Stimulated activated CD4-positive, alpha-beta T cell treated with anti-CD3 and anti-CD28 coated beads, TNF-alpha, amount 100 ng/mL, for 24 hours (primary cell): ENCODE measurements at places on chromosomes 5 and 9.

DNA sequence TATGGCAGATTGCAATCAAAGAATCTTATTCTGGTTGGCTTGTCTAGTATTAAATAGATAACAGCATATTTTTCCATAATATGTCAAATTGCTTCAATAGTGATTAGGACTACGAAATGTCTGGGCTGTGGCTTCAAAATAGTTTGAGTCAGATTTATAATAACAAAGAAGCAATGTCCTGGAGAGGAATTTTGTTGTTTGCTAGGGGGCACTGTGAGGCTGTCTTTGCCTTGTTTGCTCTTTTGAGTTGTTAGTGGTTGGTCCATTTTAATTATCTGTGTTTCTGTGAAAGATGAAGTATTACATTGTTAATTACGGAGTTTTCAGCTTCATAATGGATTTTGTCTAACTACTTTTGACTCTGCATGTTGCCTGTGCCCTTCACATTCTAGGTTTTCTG is 713.6 kb downstream of the TLE4 start:
- DNase-seq, result no peak

GRCh38 chr5:1881098-1881572 is 1.6 kb downstream of the IRX4 start:
- DNase-seq, result no peak

DNA sequence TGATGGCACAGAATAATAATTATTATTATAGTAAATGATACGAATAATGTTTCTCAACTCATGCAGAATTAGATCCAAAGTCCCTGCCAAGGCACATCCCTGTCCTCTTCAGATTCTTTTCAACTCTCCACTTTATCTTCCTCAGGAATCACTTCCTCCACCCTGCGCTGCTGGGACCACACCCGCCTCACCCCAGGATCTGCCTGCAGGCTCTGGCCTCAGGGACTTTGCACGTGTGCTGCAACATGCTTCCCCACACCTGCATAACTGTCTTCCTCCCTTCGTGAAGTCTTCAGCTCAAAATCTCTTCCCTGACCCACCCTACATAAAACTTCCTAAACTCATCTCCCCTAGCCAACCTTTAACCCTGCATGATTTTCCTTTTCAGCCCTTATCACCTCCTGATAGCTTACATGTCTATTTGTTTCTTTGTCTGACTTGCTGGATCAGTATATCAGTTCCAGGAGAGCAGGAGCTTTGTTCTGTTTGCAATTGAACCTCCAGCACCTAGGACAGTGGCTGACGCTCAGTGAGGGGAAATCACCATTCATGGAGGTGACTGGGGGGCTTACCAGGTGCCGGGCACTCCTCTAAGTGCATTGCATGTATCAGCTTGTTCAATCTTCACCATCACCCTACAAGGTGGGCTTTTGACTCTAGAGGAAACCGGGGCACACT is 47.5 kb upstream of the EGFLAM start:
- DNase-seq, result no peak

DNA sequence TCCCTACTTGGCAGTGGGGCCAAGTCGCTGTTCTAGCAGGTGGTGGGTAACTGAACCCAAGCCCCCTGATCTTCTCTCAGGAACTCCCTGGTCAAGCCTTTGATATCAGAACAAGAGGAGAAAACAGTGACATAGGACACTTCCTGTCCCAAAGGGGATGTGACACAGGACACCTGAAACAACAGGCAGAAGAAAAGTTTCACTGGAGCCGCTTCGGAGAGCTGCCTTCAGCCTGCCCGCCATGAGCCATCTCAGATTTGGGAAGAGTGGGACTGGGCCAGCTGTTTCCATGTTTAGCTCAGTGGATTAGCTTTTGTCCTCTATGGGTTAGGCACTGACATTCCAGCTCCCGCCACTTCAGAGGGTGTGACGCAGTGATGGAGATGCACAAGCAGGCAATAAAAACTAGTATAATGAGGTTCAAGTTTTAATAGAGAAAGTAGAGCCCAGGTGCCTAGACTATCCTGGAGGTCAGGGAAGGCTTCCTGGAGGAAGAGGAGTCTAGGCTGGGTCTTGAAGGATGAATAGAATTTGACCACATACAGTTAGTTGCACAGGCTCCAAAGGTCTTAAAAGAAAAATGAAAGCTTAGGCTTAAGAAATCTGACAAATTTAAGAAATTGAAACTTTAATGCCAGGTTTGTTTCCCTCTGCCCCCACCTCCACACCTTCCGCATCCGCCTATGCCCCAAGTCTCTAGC is 104.1 kb upstream of the SPRY4 start:
- DNase-seq, result no peak

DNA sequence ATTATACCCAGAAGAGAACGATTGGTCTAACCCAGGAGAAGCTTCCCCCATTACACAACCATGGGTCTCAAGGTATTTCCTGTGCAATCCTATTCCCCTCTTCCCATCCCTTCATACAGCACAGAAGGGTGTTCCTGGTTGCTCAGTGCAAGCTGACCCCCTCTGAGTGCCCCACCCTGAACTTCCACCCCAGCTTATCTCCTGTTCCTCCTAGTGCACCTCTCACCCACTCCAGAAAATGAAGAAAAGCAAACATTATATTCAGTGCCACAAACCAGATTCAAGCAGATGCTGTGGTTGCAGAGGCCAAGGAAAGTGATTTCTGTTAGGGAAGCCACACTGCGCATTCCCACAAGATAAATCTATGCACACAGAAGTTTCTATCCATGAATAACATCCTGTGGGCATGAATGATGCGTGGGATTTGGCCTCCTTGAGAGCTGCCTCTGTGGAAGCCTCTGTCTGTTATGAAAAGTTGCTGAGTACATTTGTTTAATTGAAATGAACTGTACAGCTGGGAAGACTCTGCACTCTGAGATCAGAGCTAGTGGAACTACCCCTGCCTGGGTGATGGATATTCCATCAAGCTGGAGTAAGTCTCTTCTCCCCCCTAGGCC is 2.2 kb upstream of the OR2S2 start:
- no peak for DNase-seq

GRCh38 chr9:108569624-108570023 is 286.2 kb downstream of the ACTL7B start:
- DNase-seq, result no peak

DNA sequence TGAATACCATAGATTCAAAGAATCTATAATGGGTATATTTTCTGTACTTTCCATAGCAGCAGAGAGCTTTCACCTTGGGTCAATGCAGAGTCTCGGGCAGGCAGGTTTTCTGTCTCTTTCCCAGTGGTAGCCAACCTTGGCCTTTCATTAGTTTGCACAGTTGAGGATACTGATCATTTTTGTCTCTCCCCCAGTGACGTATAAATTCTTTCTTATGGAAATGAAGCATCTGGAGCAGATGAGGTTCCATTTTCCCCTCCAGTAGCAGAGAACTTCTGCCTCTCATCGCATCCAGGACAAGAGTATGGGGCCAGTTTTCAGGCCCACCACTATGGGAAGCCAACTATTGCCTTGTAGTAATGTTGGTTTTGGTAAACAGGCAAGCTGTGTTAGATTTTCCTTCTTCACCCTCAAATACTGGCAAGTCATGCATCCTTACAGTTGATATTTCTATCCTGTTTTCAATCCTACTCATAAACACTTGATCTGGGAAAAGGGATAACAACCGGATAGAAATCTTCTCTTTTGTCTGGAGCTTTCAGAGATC is 845.2 kb upstream of the CDH18 start:
- DNase-seq, result no peak

- no peak for DNase-seq
Observed at GRCh38 chr5:157308836-157309465, 43.0 kb downstream of the CYFIP2 start.

- DNase-seq, result no peak
Observed at GRCh38 chr9:77981332-77981731, 50.3 kb downstream of the GNAQ start.

DNA sequence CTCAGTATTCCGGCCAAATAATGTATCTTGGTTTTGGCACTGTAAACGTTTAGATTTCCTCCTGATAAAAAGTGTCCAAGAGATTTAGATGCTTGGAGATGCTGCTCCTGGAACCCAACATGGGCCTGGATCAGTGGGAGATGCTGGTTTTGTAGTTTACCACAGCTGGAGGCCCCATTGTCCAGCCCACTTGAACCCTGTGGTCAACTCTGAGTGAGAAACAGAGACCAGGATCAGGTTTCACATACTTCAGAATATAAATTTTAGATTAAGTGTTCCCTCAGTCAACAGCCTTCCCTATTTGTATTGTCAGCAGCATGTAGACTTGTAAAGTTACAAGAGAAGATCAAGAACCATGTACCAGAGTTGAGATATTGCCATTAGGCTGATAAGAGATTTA is 144.7 kb upstream of the C9orf72 start:
- no peak for DNase-seq

- no peak for DNase-seq
Observed at GRCh38 chr9:92119586-92119985, 4.4 kb upstream of the SPTLC1 start.

DNA sequence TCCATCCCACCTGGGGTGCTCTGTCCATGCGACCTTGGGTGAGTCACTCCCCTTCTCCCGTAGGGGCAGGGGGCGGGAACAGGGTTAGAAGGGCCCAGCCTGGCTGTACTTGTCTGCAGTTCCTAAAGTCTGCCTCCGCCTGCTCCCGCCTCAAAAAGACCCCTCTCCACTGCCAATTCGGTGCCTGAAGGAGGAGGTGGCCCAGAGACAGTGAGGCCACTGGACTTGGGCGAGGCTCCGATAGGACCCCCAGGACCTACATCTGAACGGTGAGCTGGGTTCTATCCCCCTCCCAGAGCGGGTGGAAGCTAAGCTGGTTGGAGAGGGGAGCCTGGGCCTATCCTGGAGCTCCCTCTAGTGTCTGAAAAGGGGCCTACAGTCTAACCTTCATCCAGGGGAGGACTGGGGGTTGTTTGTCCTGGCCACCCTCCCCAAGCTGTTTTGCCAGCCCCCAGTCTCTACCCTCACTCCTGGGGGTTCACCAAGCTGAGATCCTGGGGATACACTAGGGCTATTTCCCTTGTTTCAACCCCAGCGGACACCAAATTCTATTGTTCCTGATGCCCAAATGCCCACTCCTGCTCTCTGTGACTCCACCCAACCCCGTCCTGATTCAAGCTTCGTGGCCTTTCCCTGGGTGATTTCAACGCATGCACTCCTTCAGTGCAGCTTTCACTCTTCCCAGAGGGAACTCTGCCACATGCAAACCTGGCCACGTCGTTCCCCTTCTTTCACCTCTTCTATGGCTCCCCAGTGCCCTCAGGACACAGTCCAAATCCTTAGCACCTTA is 6.1 kb upstream of the CRB2 start:
- DNase-seq, result peak; percentile 62

DNA sequence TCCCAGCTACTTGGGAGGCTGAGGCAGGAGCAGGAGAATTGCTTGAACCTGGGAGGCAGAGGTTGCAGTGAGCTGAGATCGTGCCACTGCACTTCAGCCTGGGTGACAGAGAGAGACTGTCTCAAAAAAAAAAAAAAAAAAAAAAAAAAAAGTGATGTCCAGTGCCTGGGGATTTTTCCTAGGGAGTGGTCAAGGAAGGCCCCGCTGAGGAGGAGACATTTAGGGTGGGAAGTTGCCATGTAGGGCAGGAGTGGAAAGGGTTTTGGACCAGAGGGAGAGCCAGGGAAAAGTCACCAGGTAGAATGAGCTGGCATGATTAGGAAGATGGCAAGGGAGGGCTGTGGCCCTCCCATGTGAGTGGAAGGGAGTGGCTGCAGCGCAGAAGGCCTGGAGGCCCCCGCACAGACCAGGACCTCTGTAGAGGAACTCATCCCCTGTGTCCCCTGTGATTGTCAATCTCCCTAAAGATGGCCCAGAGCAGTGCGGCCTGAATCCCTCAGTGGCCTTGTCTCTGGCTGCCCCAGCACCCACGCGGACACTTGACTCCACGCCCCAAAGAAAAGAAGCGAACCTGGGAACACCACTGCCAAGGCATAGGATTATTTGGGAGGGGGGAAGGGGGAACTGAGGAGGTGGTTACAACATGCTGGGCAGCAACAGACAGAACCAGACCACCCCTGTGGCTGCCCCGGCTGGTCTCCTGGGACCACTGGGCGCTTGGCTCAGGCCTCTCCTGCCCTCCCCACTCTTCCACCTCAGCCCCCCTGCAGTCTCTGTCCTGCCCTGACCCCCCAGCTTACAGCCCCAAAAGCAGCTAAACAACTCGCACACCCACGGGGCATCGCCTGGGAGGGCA is 2.6 kb upstream of the SQSTM1 start:
- DNase-seq, result no peak

DNA sequence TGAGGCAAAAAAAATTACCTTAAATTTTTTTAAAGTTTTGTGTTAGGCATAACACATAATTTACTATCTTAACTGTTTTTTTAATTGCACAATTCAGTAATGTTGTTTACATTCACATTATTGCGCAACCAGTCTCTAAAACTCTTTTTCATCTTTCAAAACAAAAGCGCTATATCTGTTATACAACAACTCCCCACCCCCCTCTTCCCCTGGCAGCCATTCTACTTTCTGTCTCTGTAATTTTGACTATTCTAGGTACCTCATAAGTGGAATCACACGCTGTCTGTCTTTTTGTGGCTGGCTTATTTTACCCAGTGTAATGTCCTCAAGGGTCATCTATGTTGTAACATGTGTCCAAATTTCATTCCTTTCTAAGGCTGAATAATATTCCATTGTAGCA is 241.5 kb upstream of the DMRT1 start:
- no peak for DNase-seq

GRCh38 chr9:134007150-134007549 is 15.0 kb upstream of the VAV2 start:
- DNase-seq, result no peak

DNA sequence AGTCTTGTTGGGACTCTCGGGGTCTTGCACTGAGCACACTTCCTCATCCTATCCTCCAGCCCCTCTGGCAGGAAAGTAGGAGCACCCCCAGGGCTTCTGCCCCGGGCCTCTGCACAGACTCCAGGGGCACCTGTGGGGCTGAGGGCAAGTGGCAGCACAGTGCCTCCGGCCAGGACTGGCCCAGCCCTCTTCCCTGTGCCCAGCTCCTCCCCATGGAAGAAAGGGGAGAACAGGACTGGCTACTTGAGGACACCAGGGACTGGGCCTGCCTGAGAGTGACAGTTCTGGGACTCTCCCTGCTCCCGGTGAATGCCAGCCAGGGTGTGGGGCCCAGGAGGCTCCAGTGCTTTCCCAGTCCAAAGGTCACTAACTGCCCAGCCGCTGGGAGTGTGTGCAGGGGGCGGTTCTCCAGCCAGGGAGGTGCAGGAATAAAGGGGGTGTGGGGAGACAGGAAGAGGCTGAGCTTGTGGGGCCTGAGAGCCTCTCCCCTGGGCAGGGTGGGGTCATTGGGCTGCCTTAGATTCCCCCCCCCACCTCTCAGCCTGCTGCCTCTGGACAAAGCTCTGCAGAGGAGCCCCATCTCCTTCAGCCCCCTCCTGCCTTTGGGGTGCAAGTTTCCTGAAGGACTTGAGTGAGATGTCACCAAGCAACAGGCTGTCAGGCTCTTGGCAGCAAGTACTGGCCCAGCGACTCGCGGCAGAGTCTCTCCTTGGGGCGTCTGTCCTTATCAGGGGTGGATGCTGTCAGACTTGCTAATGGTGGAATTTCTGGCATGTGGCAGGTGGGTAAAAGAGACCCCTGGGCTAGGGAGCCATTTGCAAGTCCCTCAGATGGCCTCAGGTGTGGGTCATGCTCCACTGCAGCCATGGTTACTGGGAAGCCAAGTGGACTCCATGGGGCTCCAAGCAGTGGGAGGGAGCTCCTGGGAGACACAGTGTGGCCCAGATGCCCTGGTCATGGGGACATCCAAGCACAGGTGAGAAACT is 19.1 kb upstream of the JADE2 start:
- DNase-seq, result no peak
